H4 (cell line): ENCODE measurements at places on chromosomes 5 and 9. TPM values are rescaled to one million over a fixed set of nuclear protein-coding genes. Genes with fewer than 3 reads are reported as not detected.
A peak's percentile ranks its signal among the peaks of the same experiment; 100 is the strongest.

DNA sequence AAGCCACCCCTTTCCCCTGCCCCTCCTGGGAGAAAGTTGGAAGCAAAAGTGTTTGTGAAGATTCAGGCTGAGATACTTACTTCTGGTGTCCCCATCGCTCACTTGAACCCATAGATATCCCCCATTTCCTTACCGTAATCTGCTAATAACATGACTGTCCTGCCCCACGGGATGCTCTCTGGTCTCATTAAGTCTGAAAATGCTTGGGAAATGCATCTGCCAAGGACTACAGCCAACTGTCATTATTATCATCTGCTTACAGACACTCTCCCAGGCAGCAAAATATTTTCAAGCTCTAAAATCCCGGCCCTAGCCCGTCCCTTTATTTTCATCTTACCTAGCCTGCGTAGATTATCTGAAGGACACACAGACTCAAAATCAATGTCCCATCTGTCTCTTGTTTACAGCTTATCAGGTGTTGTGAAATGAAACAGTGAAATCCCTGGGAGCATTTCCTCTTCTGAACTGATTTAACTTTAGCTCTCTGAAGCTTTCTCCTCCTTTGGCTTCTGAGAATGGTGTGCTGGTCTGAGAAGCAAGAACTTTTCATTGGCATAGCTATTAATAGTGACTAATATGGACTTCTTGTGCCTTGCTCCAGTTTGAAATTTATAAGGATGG is 126.9 kb upstream of the OSMR start:
- DNase-seq: no peak

GRCh38 chr5:143064218-143064641 is 294.1 kb downstream of the ARHGAP26 start:
- no peak for DNase-seq

GRCh38 chr5:167140548-167141291 is 1150.7 kb upstream of the WWC1 start:
- DNase-seq: no peak

DNA sequence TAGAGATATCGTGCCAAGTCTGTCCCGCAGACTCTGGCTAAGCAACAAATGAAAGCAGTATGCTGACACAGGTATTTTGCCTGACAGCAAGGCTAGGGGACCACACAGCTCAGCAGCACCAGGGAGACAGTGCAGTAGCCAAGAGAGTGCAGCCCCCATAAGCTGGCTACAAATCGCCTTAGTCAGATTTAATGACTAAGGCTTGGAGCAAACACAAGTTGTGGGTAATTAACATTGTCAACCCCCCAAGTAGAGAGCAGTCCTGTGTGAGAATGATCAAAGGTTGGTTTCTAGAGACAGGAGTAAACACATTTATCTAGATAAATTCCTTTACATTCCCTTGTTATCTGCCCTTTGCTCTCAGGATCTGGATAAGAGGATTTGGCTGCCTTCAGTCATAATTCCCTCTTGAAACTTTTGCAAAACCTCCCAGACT is 1434.5 kb upstream of the CDH6 start:
- DNase-seq: peak; percentile 10

GRCh38 chr5:61632064-61632463 is 300.0 kb downstream of the ZSWIM6 start:
- no peak for DNase-seq

DNA sequence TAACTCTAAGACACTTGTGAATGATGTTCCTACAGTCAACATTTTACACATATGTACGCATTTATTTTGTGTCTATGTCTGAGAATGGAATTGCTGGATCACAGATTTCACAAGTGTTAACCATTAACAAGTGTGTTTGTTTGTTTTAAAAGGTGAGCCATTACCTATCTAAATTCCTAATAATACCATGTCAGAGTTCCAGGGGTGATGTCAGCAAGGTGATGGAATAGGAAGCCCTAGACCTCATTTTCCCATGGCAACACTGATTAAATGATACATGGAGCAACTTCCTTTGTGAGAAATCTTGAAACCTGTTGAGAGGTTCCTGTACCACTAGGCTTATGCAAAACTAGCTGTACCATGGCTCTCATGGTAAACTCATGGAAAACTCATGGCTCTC is 309.7 kb downstream of the CYLC2 start:
- no peak for DNase-seq

- no peak for DNase-seq
These were observed 12.5 kb upstream of the SHB start for GRCh38 chr9:38081356-38082108.

EDIL3 gene
- total RNA-seq: 178 and 227 TPM in 2 replicates

GRCh38 chr9:15178631-15179030 is 128.4 kb downstream of the TTC39B start:
- no peak for DNase-seq

GRCh38 chr9:114549697-114550330 is 37.8 kb upstream of the ATP6V1G1 start:
- no peak for DNase-seq

ECM2 gene
- 2.0 and 5.2 TPM in 2 replicates for total RNA-seq

ZNF782 gene
- total RNA-seq: 1.5 and 2.7 TPM in 2 replicates

FOXE1 gene
- total RNA-seq: not detected in 2 replicates

GRCh38 chr5:129768735-129769134 is 20.8 kb downstream of the MINAR2 start:
- DNase-seq: no peak

PLPP7 gene
- total RNA-seq: 0.19 TPM in 1 of 2 replicates, not detected in the other

DNA sequence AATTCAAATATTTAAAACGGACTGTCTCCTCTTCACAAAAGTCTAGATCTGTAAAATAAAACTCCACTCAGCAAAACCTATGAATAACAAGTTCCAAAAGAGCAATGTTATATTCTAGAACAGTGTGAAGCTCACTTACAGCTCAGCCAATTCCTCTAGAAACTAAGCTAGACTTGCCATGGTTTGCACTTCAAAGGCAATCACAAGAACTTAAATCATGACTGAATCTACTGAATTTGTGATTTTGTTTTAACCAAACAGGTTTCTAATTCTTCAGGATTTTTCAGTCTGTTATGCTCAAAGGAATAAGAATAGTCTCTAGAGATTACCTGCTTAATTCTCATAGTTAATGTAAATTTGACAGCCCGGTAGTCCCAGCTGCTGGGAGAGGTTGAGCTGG is 1.4 kb upstream of the PKD2L2 start:
- no peak for DNase-seq

DNA sequence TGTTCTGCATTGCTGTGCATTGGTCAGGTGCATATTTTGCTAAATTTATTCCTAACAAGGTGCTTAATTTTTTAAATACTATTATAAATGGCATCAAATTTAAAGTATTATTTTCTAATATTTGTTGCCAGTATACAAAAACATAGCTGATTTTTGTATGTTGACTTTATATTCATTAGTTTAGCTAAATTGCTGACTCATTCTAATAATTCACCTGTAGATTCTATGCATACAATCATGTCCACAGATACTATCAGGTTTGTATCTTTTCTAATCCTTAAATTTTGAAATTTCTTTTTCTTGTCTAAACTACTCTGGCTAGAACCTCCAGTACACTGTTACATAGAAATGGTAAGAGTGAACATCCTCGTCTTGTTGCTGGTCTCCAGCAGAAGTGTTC is 657.6 kb downstream of the CCDC171 start:
- DNase-seq: no peak
